ENCODE measurements at places on chromosomes 1 and 21. TPM values are rescaled to one million over a fixed set of nuclear protein-coding genes. Genes with fewer than 3 reads are reported as not detected.

TNFSF18 gene
- not detected for total RNA-seq

UBL4B gene
- not detected for total RNA-seq

TAF12 gene
- total RNA-seq = 39.5 TPM

RGSL1 gene
- total RNA-seq = not detected

PRAMEF12 gene
- total RNA-seq = not detected

WDTC1 gene
- total RNA-seq = 39.1 TPM

S100B gene
- total RNA-seq = not detected

CELA2A gene
- total RNA-seq = not detected

SFN gene
- total RNA-seq = 0.82 TPM

GRCh38 chr1:114310695-114311271, 157.1 kb upstream of the SYT6 start:
- DNase-seq = no peak

DNA sequence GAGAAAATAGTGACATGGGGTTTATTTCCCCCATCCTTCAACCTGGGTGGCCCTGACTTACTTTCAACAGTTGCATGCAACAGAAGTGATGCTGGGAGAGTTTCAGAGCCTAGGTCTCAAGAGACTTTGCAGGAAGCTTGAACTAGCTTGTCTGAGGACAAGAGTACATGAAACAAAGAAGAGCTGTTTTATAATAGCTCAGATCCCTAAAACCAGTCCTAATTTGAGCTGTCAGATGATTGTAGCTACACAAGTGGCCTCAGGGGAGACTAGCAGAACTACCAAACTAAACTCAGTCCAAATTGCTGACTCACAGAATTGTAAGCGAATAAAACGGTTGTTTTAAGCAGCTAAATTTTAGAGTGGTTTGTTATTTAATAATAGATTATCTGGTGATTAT, 17.1 kb downstream of the RC3H1 start:
- DNase-seq = no peak

DNA sequence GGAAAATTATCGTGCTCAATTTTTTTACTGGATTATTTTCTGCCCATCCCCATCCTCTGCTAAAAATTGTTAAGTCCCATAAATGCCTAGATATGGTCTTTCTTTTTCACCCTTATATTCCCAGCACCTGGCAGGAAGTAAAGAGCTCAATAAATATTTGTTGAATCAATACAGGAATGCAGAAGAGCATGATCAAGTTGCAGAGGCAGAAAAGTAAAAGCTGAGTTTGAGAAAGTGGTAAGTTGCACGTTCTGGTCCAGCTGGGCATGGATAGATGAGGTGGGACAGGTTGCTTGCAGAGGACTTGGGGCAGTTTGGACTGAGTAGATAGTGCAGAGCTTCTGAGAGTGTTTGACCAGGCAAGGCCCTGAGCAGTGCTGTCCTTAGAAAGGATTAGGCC, 40.1 kb downstream of the ZNF281 start:
- DNase-seq = peak; percentile 42

DNA sequence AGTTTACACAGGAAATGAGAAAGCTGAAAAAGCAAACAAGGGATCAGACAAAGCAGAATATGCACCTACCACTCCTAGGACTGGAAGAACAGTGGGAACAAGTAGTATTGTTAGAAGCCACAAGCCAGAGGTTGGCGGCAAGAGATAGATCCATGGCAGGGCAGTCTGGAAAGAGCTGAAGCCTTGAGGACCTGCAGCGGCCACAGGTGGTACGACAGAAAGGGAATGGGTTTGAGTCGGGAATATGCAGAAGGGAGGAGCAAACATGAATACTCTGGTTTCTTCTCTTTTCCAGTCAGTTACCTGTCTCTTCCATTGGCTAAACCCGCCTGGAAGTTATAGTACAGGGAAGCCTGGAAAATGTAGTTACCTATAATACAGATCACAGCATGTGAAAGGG, 3.9 kb upstream of the PCNX2 start:
- DNase-seq = no peak

DNA sequence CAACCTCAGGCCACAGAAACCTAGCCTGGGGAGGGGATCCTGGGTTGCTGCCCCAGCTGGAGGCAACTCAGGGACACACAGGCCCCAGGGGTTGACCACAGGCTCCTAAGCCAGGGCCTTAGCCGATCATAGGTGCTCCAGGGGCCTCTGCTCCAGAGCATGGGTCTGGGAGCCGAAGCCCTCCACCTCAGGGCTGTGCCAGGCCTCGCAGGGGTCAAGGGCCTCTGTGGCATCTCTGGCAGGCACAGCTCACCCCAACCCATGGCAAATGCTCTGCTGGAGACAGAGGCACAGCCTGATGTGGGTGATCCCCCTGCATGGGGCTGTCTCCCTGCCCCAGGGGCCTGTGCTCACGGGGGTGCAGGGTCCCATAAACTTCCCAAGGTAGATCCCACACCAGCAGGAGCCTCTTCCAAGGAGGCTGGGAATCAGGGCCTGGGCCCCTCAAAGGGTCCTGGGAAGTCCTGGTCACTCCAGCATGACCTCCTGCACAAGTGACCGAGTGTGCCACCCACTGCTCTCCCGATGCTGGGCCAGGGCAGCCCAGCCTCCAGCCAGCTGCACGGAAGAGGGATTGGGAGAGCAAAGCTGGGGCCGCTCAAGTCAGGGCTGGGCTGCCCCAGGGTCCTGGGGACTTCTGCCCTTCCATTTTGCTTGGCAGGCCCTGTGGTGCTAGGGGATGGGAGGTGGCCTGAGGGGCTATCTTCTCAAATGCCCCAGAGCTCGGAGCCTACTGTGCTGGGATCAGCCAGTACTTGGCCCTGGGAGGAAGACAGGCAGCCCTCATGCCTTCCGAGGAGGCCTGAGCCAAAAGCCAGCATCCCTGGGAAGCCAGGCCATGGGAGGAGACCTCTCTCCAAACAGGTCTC, 22.2 kb upstream of the PRSS38 start:
- no peak for DNase-seq

GRCh38 chr1:205572421-205572820, 59.4 kb downstream of the ELK4 start:
- no peak for DNase-seq

- DNase-seq = peak; percentile 82
These were observed 29.9 kb upstream of the RPTN start for GRCh38 chr1:152188673-152189591.

- DNase-seq = peak; percentile 84
These were observed 2.5 kb downstream of the FNDC10 start for GRCh38 chr1:1597275-1597930.

GRCh38 chr1:116909512-116910378, at the start of gene PTGFRN:
PTGFRN (plus strand) TSS chr1:116909916; CDS start chr1:116910204, 288 bp downstream.
- DNase-seq = peak; percentile 92

- no peak for DNase-seq
These were observed 45.2 kb downstream of the SLC30A7 start for GRCh38 chr1:100941098-100941527.

DNA sequence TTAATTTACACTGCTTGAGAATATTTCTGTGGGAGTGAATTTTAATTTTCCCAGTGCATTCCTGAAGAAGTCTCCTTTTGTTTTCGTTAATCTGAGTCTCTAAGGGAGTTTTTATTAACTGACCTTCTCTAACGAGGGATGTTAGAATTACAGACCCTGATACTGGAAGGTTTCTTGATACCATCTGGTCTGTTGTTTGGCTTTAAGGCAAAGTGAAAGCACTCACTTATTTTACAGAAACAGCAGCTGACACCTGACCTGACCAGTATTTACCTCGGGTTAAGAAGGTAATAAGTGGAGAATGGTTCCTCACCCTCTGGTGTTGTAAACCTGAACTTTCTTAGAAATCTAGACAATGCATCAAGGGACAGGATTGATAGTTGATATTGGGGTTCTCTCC, 12.4 kb downstream of the CDC14A start:
- DNase-seq = no peak

DNA sequence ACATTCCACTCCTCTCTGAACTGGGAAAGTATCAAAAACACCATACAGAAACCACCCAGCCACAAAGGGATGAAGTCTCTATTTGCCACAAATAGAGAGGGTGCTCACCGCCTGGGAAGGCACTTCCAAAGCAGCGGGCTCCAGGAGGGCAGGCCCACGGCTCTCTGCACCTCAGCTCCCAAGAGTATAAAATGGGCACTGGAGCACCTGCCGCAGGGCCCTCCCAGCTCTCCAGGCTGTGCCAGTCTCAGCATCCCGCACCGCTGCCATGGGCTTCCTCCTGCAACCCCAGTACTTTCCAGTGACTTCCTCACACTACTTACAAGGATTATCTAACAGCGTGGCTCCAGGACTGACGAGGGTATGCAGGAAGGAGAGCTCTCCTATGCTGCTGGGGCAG, 14.4 kb downstream of the C2CD2 start:
- DNase-seq = no peak

GRCh38 chr1:26719205-26719604, 23.4 kb downstream of the ARID1A start:
- DNase-seq = no peak

- DNase-seq = no peak
These were observed 790 bp downstream of the RPS8 start for GRCh38 chr1:44775930-44776729.

DNA sequence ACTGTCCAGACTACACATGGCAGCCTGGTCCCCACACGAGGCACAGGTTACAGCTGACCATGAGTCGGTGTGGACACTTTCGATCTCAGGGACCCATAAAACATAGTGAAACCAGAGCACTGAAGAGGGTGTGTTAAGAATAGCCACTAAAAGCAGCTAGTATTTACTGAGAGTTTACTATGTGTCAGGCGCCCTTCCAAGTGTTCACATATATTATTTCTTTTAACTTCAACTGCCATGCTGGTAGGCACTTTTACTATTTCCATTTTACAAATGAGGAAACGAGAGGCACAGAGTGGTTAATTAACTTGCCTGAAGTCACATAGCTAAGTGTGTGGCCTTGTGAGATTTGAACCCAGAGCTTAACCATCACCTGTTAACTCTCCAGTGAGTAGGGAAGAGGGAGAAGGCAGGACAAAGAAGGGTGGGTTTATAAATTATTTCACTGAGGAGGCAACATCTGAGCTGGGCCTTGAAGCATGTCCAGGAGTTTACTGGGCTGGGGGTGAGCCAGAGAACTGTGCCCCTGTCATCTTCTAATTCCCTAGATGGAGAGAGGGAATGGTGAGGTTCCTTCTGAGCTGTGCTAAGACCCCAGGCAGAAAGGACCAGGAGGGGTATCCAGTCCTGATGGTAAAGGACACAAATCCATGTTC, 20.7 kb downstream of the ABCA4 start:
- DNase-seq = no peak

- DNase-seq = no peak
These were observed 45.3 kb downstream of the URB2 start for GRCh38 chr1:229671310-229671709.

DNA sequence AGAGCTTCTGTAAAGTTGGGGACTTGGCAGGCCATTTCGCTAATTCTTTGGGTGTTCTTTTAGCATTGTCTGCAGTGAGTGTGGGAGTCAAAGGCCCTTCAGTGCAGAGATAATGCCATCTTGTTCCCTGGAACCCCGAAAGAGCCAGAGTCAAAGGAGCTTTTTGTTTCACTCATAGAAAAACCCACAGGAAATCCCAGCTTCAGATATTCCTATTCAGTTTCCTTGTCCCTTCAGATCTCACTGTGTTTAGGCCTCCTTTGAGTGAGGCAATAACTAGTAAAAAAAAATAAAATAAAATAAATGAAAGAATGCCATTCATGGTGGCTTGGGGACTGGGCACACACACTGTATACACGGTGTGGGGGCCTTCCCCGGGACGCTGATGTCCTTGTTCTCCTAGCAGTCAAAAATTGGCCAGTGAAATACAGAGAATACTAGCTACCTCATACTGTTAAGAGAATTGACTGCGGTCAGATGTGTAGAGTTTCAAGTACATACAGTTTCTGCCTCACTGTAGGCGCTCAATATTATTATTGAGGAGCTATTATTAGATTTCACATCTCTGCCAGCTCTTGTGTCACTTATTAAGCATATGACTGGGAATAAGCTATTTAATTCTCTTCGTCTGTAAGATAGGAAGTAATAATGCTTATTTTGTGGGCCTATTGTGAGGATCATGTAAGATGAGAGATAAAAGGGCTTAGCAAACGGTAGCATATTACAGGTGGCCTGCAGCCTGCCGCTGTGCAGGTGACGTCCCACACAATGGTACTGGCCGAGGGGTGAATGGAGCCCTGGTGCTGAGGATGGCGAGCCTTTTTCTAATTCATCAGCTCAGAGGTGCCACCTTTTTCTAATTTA, 16.7 kb downstream of the DISC1 start:
- DNase-seq = no peak

- no peak for DNase-seq
These were observed 32.0 kb downstream of the ZBTB17 start for GRCh38 chr1:15943992-15944307.

Data from endodermal cell (in vitro differentiated cells).